GM23248 (cell line): ENCODE measurements at places on chromosomes 7 and 10. TPM values are rescaled to one million over a fixed set of nuclear protein-coding genes. Genes with fewer than 3 reads are reported as not detected.

Gene CAV1
- total RNA-seq, result 1,062 and 1,092 TPM in 2 replicates

GRCh38 chr7:87702326-87702725, 74.1 kb downstream of the RUNDC3B start:
- peaks cover 6% of the 10 kb centered on the region for H3K4me1 ChIP-seq
- DNase-seq, result peak; percentile 87
- H3K36me3 ChIP-seq, result no peaks in the 10 kb centered on the region

GRCh38 chr7:155780884-155781283, 31.4 kb downstream of the SHH start:
- H3K27me3 ChIP-seq, result no peaks in the 10 kb centered on the region
- DNase-seq, result no peak
- peaks cover 4% of the 10 kb centered on the region; the same call in 1 of the 2 replicates for H3K36me3 ChIP-seq
- no peak overlapping the region for H3K4me3 ChIP-seq

DNA sequence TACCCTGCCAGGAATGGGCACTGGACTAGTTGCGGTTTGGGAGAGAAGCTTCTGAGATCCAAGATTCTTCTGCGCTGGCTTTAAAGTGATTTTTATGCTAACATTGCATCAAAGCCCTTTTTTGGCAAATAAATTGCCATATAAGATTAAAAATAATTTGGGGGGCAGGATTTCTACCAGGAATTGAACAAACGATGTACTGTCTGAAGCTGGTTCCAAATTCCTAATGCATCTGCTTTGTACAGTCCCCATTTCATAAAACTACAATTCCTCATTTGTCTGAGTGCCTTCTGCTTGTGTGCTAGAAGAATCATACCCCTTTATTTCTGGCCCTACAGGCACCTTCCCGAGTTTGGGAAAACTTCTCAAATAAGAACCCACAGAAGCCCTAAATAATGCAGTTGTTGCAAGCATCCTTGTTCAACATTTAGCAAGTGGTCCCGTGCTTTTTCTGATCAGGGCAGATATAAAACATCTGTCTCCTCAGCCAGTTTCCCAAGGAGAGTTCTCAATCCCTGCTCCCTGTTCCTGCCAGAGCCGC, 349.7 kb downstream of the PTEN start:
- peaks cover 17% of the 10 kb centered on the region for H3K4me1 ChIP-seq
- H3K36me3 ChIP-seq, result no peaks in the 10 kb centered on the region
- no peak overlapping the region for H3K27ac ChIP-seq
- DNase-seq, result no peak
- no peak overlapping the region for H3K4me3 ChIP-seq

Gene PTPN20
- total RNA-seq, result 0.22 TPM in 1 of 2 replicates, not detected in the other

GRCh38 chr10:99973190-99973589, 36.6 kb downstream of the DNMBP start:
- peak overlapping the region; percentile 27 for H3K27ac ChIP-seq
- peaks cover 28% of the 10 kb centered on the region for H3K36me3 ChIP-seq
- no peak overlapping the region for H3K4me3 ChIP-seq
- DNase-seq, result peak; percentile 35

GRCh38 chr7:12119620-12120303, 91.3 kb upstream of the TMEM106B start:
- H3K27me3 ChIP-seq, result no peaks in the 10 kb centered on the region
- no peak for DNase-seq
- H3K27ac ChIP-seq, result no peak overlapping the region
- H3K36me3 ChIP-seq, result no peaks in the 10 kb centered on the region

DNA sequence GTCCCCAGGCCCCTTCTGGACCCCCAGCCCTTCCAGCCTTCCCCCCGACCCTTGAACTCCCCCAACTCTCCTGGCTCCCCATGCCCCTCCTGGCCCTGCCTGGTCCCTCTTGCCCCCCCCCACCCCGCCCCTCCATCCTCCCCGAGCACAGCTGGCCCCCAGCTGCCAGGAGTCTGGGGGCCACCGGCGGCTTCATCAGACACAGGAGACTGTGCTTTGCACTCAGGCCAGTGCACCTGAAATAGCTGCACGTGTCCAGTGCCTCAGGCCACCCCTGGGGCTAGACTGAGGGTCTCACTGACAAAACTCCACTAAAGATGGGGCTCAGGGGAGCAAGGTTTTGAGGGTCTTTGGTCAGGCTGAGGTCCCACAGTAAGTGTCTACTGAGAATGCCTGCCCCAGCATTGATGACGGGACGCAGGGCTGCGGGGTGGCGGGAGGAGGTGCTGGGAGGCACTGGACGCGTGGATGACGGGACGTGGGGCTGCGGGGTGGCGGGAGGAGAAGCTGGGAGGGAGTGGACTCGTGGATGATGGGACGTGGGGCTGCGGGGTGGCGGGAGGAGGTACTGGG, 6.5 kb downstream of the FOXL3 start:
- no peak for DNase-seq
- peaks cover 39% of the 10 kb centered on the region for H3K27me3 ChIP-seq
- H3K4me1 ChIP-seq, result no peaks in the 10 kb centered on the region

DNA sequence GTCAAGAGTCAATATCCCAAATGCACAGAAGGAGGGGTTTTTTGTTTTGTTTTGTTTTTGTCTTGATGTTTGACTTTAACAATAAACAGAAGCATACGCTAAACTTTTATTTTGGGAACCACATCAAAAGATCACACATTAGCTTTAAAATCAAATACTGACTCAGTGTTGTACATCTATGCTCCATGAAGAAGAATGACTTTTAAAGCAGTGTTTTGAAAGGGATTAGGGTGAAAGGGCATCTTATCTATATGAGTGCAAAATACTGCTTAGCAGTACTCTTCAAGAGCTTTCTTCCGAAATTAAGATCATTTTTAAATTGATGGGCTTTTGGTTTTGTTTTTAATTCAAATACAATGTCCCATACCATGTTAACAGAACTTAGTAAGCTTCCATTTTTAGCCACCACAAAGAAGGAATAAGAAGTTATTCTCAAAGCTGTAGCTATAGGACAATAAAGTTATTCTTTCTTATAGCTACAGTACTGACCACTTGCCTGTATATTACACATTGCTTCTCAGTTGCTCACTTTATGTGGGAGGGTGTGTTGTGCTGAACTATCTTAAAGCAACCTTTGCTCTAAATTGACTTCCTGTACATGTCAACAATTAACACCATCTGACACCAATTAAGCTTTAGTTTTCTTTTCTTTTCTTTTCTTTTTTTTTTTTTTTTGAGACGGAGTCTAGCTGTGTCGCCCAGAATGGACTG, 144.3 kb upstream of the KAT6B start:
- no peaks in the 10 kb centered on the region for H3K27me3 ChIP-seq
- no peak overlapping the region for H3K4me3 ChIP-seq
- no peak overlapping the region for H3K27ac ChIP-seq
- H3K4me1 ChIP-seq, result peaks cover 6% of the 10 kb centered on the region

DNA sequence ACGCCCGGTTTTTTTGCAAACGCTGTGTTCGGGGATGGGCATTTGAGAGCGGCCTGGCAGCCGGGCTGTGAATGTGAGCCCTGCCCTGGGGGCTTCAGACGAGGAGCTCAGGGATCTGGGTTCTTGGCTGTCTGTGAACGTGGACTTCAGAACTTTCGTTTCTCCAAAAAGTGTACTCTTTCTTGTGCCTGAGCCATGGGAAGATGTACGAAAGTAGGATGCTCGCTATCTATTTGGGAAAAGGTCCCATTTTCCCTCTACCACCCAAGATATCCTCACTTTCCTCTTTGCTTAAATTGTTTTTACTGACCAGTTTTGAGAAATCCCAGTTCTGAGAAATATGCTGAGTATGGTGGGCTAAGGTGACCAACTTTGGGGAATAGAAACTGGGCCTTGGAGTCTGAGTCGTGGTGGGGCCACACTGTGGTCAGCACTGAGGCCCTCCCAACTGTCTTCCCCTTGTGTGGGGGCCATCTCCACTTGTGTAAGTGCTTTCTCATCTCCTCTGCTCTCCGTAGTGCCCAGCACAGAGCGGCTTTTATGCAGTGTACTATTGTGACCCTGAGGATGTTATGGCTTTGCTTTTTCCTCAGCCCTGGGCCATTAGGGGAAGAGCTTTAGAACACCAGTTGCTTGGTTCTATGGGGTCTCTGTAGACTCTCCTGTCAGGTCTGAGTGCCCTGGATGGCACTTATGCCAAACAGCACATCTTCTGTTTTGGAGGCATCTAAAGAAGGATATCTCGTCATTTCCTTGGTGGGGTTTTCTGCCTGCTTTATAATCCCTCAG, 918 bp downstream of the DBNL start:
- H3K27me3 ChIP-seq, result no peaks in the 10 kb centered on the region
- H3K36me3 ChIP-seq, result no peaks in the 10 kb centered on the region
- H3K4me3 ChIP-seq, result peak overlapping the region; percentile 86
- H3K27ac ChIP-seq, result peak overlapping the region; percentile 53
- peak; percentile 79 for DNase-seq

GRCh38 chr7:70698219-70698832, 433.6 kb upstream of the GALNT17 start:
- peak; percentile 80 for DNase-seq
- no peaks in the 10 kb centered on the region for H3K27me3 ChIP-seq
- H3K36me3 ChIP-seq, result no peaks in the 10 kb centered on the region
- H3K4me1 ChIP-seq, result no peaks in the 10 kb centered on the region; the same call in none of the 2 replicates
- no peak overlapping the region for H3K4me3 ChIP-seq

DNA sequence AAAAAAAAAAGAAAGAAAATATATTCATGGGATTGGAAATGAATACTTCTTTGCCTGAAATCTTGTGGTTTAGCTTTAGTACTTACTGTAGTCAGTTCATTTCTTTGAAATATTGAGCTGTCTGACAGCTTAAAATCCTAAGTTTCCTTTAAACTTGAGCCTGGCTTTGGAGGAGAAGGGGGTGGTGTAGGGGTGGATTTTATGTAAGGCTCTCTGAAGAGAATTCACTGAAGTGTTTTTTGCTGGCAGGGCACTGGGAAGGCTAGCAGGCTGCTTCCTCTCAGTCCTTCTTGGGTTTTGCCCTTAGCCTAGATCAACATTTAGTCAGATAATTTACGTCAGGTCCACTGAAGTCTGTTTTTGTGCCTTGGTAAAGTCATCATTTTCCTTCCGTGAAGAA, 516.5 kb downstream of the AUTS2 start:
- no peak for DNase-seq
- H3K4me1 ChIP-seq, result no peaks in the 10 kb centered on the region
- H3K27me3 ChIP-seq, result no peaks in the 10 kb centered on the region; the same call in 1 of the 2 replicates
- H3K36me3 ChIP-seq, result no peaks in the 10 kb centered on the region
- H3K4me3 ChIP-seq, result no peak overlapping the region

DNA sequence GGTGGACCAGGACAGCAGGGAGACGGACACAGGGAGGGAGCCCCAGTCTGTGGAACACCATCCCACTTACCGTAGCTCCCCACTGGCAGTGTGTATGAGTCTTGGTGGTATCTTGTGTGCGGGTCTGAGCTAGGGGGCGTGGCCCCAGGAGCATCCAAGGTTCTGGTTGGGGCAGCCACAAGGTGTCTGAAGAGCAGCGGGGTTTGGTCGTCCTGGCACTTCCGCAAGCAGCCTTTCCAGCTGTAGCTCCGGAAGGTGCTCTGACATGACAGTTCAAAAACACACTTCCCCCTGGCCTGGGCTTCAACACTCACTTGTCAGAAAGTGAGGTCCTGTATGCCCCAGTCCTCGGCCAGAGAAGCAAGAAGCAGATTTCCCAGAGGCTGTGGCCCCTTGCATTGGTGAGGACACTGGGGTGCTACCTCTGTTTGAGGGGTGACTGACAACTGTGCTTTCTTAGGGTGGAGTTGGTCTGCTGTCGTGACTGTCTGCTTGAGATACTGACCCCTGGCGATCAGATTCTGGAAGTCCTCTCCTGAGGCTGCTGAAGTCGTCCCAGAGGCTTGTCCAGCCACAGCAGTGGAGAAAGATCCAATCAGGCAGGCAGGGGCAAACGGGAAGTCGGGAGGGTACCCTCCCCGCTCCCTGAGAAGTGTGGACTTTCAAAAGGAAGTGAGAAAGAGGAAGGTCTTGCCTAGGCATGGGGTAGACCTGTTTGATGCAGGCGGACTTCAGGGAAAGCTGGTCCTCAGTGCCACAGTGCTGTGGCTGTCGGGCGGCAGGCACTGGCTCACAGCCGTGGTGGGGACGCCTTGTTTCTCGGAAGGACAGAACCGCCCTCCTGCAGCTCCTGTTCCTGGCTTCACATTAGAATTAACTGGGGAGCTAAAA, 51.4 kb upstream of the PFKFB3 start:
- H3K4me1 ChIP-seq, result no peaks in the 10 kb centered on the region
- H3K36me3 ChIP-seq, result no peaks in the 10 kb centered on the region
- H3K27me3 ChIP-seq, result no peaks in the 10 kb centered on the region

- H3K4me1 ChIP-seq, result no peaks in the 10 kb centered on the region
- no peak for DNase-seq
- no peaks in the 10 kb centered on the region for H3K36me3 ChIP-seq
- H3K27ac ChIP-seq, result no peak overlapping the region
- no peak overlapping the region for H3K4me3 ChIP-seq
Measured at GRCh38 chr7:93004906-93005305, 112.9 kb downstream of the SAMD9 start.

DNA sequence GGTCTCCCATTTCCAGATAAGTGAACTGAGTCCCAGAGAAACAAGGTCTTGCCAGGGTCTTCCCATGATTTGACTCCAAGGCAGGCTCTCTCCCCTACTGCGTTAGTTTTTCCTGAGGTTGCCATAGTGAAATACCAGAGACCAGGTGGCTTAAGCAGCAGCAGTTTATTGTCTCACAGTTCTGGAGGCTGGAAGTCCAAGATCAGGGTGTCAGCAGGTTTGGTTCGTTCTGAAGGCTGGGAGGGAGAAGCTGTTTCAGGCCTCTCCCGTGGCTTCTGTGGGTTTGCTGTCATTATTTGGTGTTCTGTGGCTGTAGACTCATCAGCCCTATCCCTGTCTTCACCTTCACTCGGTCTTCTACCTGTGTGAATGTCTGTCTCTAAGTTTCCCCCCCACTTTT, 129.9 kb downstream of the GRK5 start:
- no peaks in the 10 kb centered on the region for H3K27me3 ChIP-seq
- H3K36me3 ChIP-seq, result no peaks in the 10 kb centered on the region
- peaks cover 15% of the 10 kb centered on the region for H3K4me1 ChIP-seq
- DNase-seq, result no peak
- no peak overlapping the region for H3K27ac ChIP-seq

DNA sequence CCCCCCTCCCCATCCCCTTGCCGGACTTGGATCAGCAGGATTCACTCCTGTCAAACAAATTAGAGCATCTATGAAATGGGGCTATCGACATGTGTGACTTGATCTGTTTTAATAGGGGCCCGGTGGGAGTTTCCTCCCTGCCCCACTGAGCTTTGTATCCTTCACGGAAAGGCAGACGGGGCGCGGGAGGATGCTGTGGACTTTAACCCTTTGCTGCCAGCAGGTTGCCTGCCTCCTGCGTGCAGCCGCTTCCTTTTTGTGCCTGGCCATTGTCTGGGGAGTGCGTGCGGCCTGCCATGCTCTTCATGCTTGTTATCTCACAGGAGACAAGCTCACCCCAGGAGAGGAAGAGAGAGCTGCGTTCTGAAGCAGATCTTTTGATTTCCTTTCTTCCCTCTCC, 512.8 kb upstream of the GALNT17 start:
- no peak overlapping the region for H3K4me3 ChIP-seq
- H3K27me3 ChIP-seq, result no peaks in the 10 kb centered on the region; the same call in 1 of the 2 replicates
- H3K27ac ChIP-seq, result no peak overlapping the region
- DNase-seq, result no peak
- 0 out of 2 replicates have a peak, but pooled peaks cover 8% of the 10 kb centered on the region for H3K4me1 ChIP-seq

Gene DGKI
- total RNA-seq, result 21.1 and 25.9 TPM in 2 replicates

Gene KLF14
- 0.11 TPM in 1 of 2 replicates, not detected in the other for total RNA-seq

- no peak overlapping the region for H3K27ac ChIP-seq
- H3K27me3 ChIP-seq, result no peaks in the 10 kb centered on the region
- H3K36me3 ChIP-seq, result no peaks in the 10 kb centered on the region
Measured at GRCh38 chr7:10724449-10724848, 249.2 kb upstream of the PHF14 start.
